CD4-positive, alpha-beta T cell treated with Interleukin-15 for 4 hours (primary cell): ENCODE measurements at places on chromosomes 1 and 21.

- DNase-seq = no peak
Measured at GRCh38 chr1:155962599-155963211, 15.6 kb downstream of the ARHGEF2 start.

DNA sequence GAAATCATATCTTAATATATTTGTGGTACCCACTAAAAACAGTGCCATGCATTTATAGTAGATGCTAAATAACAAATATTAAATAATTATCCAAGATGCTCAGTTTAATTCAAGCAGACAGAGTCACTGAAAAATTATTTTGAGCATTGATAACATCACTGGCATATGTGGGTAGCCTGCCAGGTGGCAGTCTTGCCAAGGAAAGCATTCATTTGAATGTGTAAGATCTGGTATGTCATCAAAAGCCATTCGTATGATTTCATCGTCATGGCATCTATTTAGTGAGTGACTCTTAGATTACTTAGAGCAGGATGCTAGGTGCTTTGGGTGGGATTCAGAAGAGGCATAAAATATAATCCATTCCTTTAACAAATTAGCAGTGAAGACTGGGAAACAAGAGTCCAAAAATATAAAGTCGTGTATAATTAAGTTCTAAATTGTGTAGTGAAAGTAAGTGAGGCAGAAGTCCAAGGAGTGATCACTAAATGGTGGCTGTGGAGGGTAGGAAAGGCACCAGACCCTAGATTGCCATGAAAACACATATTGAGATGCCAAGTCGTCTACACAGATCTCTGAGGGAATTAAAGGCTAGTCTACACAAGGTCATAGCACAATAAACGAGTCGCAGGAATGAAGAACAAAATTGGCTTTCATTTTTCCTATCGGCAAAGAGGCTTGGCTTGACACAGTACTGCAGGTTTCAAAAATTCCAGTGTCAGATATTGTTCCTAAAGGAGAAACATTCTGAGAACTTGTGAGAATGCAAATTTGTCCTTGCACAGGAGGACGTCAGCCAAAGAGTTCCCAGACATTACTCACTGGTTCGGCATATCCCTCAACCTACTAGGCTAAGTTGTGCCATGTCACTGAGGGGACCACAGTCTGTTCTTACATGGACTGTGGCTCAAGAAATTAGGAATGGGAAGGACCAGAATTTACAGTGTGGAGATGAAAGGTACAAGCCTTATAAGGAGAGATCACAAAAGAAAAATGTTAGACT, 130.8 kb downstream of the LYPLAL1 start:
- DNase-seq = no peak

DNA sequence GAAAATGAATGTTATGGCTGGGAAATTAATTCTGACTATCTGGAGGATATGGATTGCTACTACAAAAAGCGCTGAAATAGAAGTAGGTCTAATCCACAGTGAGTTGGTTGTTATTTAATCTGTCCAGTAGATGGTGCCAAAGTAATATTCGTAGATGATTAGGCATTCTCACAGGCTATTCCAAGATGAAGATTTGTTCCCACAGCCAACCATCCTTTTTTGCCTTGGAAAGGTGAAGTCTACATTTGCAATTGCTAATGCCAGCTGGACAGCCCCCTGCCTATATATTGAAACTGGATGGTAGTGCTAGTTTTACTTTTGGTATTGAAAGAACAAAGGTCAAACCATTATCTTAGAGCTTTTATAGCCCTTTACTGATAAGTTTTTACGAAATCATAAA, 43.8 kb downstream of the RBM11 start:
- peak; percentile 11 for DNase-seq

GRCh38 chr1:95548211-95548610, 314.2 kb downstream of the RWDD3 start:
- no peak for DNase-seq

GRCh38 chr1:91685994-91686393, 185.3 kb downstream of the CDC7 start:
- no peak for DNase-seq
